HepG2 (cell line): ENCODE measurements at places on chromosomes 2 and 18. TPM values are rescaled to one million over a fixed set of nuclear protein-coding genes. Genes with fewer than 3 reads are reported as not detected.

- DNase-seq, result no peak
These were observed 100.2 kb downstream of the ICA1L start for GRCh38 chr2:202771336-202771735.

- DNase-seq, result no peak
These were observed 8.9 kb downstream of the EDAR start for GRCh38 chr2:108980076-108980475.

GRCh38 chr2:176105730-176106580 lies 1.1 kb upstream of the HOXD11 start:
- DNase-seq, result no peak

ATP8B1 gene
- 2.3 and 2.8 TPM in 2 replicates for polyA plus RNA-seq

DNA sequence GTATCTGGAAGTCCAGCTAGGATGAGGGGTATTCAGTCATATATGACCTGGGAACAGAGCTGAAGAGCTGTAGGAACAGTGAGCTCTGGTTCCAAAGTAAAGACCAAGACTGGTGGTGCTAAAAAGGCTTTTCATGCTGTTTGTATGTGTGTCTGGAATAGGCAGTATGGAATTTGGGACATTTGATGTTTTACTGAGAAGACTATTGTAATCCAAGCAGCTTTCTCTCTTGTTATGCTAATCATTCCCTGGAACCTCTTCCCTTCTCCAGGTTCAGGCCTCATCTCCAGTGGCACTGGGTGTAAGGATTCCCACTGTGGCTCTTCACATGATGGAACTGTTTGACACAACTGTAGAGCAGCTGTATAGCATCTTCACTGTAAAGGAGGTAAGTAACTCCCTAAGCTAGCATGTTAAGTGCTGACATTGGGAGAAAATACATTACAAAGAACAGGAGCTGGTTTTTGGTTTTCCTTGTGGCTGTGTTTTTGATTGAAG lies 23.3 kb downstream of the C2orf74 start:
- DNase-seq, result no peak

DNA sequence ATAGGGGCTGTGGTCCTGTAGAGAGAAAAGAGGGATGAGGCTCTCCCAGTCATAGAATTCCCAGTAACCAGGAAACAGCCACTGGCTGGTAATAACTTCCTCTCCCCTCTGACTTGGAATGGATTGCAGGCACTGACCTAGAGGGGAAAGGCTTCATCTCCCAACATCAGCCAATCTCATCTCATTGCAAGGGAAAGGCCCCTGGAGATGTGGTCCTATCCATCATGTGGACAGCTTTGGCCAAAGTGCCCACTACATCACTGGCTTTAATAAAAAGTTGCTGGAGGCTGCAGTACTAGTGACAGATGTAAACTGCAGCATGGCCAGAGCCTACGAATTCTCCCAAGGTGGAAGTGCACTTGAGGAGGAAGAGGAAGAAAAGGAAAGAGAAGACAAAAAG lies 820.5 kb upstream of the CELF4 start:
- DNase-seq, result no peak

GDF7 gene
- polyA plus RNA-seq, result 1.6 and 3.0 TPM in 2 replicates

SPHKAP gene
- not detected in 2 replicates for polyA plus RNA-seq

DNA sequence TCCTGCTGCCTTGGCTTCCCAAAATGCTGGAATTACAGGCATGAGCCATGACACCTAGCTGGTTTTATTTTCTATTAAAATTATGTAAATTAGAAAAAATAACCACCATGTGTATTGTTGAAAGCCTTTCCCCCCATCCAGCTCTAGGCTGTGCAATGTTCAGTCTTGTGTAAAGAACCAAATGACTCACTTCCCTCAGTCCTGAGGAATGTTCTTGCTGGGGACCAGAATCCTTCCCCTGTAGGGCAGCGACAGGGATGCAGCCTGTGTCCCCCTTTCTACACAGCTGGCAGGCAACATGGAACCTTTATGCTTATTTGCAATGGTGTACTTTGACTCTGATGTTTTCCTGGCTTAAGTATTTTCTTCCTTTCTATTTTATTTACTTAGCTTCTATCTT lies 29.4 kb downstream of the AOX1 start:
- DNase-seq, result peak; percentile 68
